ENCODE measurements at places on chromosomes 12 and 14. TPM values are rescaled to one million over a fixed set of nuclear protein-coding genes. Genes with fewer than 3 reads are reported as not detected.

DNA sequence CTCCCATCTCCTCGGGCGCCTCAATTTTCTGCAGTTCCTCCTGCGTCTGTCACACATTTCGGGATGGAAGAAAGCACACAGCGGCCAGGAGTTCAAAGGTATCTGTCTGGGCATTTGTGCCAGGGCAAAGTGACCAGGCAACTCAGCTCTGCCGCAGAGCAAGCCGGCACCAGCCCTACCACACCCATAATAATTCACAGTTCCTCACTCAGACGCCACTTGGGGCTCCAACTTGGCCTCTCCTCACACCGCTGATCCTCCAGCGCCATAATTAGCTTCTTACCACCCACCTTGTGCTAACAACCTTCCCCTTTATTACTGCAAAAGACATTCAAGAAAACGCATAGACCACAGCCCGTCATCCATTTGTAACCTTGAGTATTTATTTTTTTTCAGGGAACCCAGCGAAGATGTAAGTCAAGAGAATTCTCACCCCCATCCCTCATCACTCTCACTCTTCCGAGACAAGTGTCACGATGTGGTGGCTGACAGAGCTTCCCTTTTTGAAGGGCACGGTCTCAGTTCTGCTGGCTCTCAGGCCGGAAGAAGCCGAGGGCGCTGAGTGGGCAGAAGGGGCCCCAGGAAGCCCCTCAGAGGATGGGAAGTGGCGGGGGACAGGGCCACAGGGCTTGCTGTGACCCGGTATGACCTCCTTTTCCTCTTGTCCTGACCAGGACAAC, 25.2 kb upstream of the NCOR2 start:
- DNase-seq = no peak

GRCh38 chr14:96938946-96939345, 141.8 kb downstream of the VRK1 start:
- DNase-seq = peak; percentile 82

GRCh38 chr12:19036673-19037357, 92.7 kb upstream of the PLEKHA5 start:
- DNase-seq = no peak

GRCh38 chr12:71708658-71709057, 22.8 kb downstream of the TMEM19 start:
- DNase-seq = no peak

GRCh38 chr12:95742586-95742985, 48.0 kb downstream of the NTN4 start:
- no peak for DNase-seq

CLIP1 gene
- total RNA-seq = 65.1 TPM

GRCh38 chr12:84412226-84412625, 500.4 kb downstream of the SLC6A15 start:
- no peak for DNase-seq

EEF1AKMT3 gene
- total RNA-seq = 12.6 TPM

LIMA1 gene
- 25.5 TPM for total RNA-seq

GRCh38 chr12:45981075-45981837, 9.1 kb downstream of the SCAF11 start:
- DNase-seq = no peak

HCAR1 gene
- 0.18 TPM for total RNA-seq

NXPH4 gene
- 14.1 TPM for total RNA-seq

BMAL2 gene
- 31.8 TPM for total RNA-seq

CIDEB gene
- total RNA-seq = 3.4 TPM

AQP2 gene
- total RNA-seq = not detected

DNA sequence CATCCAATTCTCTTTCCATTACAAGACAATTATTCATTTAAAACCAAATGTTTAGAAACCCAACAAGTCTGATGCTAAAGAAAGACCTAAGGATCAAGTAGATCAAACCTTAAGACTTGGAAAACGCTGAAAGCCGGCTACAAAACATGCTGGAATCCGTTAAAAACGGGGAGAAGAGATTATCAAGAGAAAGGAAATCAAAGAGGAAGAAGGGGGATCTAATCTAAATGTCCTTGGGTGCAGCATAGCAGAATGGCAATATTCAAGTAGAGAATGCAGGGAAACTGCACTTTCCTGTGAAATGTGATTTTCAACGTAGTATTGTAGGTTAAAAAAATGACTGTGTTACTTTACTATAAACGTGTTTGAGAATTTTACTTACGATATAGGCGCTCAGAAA, 1.3 kb downstream of the PPP1R13B start:
- DNase-seq = no peak

GRCh38 chr14:56170028-56170427, 51.8 kb downstream of the PELI2 start:
- no peak for DNase-seq

MYBPC1 gene
- total RNA-seq = not detected

AMDHD1 gene
- total RNA-seq = 0.49 TPM

HOTAIR gene
- total RNA-seq = not detected

ADGRD1 gene
- 1.6 TPM for total RNA-seq

GRCh38 chr12:118430516-118430915, 54.2 kb downstream of the SUDS3 start:
- no peak for DNase-seq

DNA sequence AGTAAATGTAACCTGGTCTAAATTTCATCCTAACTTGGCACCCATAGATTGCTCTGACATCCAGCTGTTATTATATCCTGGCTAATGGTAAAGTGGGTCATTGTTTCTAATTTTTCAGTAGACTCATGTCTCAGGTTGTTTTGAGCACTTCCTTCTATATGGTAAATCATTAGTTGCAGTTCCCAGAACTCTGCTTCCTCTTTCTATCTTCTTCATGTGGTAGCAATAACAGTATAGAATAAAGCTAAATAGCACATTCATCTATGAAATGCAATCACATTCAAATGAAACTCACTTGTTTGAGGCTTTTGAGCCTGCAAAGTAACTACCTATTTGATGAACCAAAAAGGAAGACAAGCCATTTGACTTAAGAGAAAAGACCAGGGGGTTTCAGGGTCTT, 65.1 kb upstream of the GZMB start:
- DNase-seq = no peak

TTC6 gene
- total RNA-seq = 11.0 TPM

GRCh38 chr14:22668417-22668816, 24.3 kb upstream of the OR6J1 start:
- DNase-seq = no peak

DNA sequence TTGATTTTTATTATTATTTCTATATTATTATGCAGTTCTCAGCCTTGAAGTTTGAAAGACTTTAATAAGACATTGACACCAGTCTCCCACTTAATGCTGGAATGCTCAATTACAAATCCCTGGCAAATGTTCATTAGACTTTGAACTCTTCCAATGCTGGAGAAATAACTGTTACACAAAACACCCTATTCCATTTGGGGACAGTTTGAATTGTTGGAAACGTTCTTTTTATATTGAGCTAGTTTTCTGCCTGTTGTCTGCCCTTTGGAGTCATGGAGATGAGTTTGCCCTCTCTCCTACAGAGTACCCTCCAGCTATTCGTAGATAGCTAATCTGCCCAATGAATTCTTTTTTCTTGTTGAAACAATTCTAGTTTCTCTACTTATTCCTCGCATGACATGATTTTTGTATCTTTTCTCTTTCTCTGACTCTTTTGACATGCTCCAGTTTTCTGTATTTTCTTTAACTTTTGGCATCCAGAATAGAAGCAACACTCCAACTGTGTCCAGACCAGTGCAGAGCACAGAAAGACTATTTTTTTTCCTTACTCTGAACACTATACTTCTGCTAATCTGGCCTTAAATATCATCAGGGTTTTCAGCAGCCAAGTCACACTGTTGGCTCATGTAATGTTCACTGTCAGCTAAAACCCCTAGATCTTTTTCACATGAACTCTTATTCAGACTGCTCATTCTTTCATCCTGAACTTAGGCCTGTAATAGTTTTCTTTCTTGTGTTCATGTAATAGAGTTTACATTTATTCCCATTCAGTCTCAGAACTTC, 379.3 kb downstream of the RAD51B start:
- no peak for DNase-seq

MLXIP gene
- 37.2 TPM for total RNA-seq

- DNase-seq = no peak
These were observed 176.2 kb upstream of the NOVA1 start for GRCh38 chr14:26773906-26774593.

DNA sequence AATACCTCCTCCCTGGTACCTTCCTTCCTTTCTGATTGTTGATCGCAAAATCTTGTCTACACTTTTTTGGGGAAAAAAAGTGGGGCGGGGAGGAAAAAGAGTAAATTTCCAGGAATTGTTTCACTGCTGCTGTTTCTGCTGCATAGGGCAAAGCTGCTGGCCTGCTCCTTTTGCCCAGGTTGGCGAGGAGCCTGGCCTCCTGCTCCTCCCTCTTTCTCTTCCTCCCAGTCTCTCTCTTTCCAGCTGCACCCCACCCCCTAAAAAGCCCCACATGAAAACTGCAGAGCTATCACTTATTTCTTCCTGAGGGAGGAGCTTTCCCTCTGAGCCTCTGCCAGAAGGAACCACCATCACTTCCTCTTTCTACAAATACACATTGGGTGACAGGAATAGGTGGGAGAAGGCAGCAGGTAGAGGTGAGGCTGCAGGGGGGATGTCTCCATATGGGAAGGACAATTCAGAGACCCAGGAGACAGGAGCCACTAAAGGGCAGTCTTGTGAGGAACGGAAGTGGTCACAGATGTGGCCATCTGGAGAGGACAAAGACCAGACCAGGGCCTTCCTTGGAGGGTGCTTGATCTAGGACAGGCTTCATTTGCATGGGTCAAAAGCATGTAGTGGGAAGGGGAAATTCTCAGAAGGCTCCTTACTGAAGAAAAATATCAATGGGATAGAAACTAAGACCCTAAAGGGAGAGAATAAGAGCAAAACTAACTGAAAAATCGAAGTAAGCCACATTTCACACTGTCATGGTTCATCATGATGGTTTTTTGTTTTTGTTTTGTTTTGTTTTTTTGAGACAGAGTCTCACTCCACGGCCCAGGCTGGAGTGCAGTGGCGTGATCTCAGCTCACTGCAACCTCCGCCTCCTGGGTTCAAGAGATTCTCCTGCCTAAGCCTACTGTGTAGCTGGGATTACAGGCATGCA, 14.8 kb downstream of the ZBTB39 start:
- DNase-seq = peak; percentile 41

PSMC1 gene
- 118 TPM for total RNA-seq

DNA sequence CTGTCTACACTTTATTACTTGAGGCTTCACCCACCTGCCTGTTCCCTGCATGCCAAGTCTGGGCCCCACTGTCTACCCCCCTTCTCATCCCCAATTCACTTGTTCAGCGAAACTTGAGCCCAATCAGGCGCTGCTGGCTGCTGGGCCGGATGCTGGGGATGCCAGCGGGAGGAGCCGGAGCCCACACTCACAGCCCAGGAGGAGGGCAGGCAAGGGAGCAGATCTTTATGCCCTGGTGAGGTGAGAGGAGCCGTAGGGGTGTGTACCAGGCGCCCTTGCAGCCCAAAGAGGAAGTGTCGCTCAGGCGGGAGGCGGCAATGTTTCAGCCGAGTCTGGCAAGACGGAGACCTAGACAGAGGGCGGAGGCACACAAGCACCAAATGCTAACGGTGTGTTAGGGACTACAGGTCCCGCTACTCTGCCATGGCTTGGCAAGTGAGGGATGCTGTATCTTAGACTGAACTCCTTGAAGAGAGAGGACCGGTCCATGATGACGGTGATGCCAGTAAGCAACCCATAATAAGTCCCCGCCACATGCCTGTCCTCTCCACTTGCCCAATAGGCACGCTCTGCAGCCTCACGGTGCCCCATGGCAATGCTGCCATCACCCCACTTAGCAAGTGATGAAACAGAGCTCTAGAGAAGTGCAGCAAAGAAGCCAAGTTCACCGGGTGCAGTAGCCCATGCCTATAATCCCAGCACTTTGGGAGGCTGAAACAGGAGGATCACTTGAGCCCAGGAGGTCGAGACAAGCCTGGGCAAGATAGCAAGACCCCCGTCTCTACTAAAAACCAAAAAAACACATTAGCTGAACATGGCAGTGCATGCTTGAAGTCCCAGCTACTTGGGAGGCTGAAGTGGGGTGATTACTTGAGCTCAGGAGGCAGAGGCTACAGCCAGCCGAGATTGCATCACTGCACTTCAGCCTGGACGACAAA, 41.6 kb downstream of the LRRC74A start:
- DNase-seq = no peak

LRRC9 gene
- 4.6 TPM for total RNA-seq

DNA sequence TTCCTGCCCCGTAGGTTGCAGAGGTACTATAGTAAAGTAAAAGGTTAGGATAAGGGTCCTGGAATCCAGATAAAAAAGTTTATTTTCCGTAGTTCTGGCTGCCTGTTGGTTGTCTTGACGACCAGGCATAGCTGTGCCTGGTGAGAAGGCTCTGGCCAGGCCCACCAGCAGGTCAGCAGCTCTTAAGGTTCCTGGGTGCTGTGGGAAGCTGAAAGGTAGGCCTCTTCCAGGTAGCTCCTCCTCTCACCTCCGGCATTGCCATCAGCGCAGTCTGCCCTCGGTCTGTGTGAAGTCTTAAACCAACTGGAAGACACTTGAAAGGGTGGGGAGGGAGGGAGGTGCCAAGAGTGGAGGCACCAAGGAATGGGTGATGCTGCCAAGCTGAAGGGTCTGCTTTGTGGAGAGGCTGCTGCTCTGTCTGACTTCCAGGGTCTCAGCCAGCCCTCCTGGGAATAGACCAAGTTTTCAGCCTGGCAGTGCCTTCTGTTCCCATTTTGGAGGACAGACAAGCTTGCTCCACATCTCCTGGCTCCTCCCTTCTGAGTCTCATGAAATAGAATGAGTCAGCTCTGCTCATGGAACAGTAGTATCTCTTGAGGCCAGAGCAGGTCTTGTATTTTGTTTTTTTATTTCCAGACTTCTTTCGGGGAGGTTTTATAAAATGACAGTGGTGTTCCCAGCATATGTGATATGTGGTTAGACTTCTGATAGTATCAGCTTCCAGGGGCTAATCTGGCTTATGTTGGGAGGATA, 5.2 kb upstream of the ACADS start:
- DNase-seq = no peak

NEUROD4 gene
- not detected for total RNA-seq

DNA sequence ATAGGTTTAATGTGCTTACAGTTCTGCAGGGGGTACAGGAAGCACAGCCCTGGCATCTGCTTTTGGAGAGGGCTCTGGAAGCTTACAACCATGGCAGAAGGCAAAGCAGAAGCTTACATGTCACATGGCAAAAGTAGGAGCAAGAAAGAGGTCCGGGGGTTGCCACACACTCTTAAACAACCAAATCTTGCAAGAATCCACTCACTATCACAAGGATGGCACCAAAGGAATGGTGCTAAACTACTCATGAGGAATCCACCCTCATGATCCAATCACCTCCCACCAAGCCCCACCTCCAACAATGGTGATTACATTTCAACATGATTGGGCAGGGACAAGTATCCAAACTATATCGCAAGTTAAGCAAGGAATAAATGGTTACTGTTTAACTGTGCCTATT, 255.8 kb upstream of the AVPR1A start:
- no peak for DNase-seq

- DNase-seq = no peak
These were observed 6.6 kb downstream of the PTHLH start for GRCh38 chr12:27965966-27966365.

RHEBL1 gene
- 2.1 TPM for total RNA-seq

DNA sequence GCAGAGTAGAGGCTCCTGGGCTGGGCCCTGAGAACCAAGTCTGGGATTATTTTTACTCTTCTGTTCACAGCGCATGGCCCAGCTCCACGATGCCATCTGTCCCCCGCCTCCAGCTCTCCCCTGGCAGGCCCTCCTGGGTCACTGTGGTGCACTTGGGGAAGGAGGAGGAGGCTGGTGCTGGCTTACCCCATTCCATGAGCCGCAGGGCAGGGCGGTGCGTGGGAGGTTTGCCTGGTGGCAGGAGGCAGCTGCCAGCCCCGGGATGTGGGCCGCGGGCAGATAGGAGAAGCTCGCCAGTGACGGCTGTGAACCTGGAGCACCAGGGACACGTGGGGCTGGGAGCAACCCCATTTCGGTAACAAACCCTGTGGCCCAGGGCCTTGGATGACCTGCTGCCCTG, 23.2 kb downstream of the TEAD4 start:
- no peak for DNase-seq

EIF2S3B gene
- 4.6 TPM for total RNA-seq

Data from endodermal cell (in vitro differentiated cells).